ENCODE measurements at places on chromosomes 3 and 15.

GRCh38 chr15:68526269-68526668 lies 52.5 kb upstream of the CORO2B start:
- no peak for DNase-seq

DNA sequence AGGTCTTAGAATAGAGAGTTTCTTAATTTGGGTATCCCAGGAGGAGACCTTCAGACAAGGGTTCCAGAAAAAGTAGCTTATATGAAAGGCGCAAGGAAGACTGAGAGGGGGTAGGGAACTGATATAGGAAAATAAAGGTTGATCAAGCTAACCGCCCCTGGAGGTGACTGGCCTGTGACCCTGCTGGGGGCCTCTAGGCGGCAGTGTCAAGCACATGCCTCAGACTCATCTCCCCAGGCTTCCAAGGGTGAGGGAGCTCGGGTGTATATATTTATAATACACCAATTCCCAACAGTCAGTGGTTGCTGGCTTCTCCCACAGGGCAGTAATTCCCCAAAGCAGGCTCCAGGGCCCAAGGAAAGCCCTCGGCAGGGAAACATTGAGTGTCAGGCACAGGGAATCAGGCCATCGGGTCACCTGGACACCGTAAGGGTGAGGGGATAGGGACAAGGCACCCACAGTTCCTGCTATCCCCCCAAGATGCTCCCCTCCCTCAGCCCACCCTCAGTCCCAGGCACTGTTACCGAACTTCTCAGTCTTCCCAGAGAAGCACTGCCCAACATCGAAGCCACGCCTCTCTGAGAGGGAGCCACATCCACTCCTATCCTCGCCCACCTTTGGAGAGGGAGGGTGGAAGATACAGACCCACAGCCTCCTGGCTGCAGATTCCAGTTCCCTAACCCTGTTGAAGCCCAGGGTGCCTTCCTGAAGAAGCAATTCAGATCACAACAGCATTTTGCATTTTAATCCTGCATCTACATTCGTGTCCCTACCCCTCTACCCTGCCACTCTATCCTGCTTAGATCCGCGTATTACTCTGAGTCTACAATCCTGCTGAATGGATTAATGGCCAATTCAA lies 19.5 kb upstream of the CAV3 start:
- DNase-seq: no peak

GRCh38 chr3:128449111-128449638 lies 17.5 kb downstream of the DNAJB8 start:
- no peak for DNase-seq

DNA sequence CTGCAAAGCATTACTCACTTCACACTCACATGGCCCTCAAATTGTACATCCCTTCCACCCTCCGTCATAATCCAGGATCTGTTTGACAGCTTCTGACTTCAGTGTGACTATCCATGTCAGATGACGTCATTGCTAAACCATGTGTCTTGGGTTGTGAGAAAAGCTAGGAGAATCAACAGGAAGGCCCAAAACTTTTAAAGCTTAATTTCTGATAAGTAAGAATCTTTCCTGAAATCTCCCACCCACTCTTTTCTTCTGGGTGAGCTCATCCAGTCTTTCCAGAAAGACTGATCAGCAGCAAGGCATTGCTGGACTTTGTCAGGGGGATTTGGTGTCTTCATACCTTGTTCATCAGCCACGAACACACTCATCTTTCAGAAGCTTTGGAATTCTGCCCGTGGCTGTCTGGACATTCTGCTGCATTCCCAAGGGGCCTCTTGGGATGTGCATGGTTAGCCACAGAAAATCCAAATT lies 11.5 kb upstream of the LMCD1 start:
- DNase-seq: no peak

DNA sequence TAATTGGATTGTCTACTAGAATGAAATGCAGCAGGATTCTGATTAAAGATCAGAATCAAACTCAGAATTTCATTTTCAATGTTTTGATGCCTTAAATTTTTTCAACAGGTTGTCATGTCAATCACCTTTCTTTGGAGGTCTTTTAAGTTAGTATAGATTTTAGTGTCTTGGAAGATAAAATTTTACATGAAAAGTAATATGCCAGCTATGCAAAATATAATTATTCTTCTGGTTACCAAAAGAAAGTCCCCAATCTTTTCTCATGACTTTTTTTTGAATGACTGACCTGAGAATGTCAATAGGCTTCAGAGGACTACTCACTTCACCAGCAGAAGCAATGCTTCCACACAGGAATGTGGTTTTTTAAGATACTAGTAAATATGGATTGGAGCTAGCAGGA lies 4.3 kb downstream of the FGF7 start:
- no peak for DNase-seq

DNA sequence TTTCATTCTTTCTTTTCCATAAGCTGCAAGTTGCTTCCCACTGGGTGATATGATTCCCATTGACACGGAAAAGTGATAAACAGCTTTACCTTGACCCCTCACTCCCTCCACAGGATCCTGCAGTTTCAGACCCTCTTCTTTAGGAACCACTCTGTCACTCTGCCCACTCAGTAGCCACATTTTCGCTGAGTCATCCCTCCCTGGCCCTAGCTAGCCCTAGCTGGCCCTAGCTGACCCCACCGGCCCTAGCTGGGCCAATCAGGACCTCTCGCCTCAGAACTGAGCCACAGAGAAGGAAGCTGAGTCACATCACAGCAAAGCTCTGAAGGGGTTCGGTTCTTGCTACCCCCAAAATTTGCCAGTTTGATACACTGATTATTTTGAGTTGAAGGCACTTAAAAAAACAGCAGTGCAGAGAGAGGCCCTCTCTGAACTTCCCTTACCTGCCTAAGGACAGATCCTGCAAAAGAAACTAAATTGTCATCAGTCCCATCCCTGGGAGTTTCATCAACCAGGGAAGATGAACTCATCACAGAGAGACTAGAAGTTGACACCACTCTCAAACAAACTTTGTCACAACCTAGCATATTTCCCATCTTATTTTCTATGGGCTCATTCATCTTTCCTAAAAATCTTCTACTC lies 233.5 kb upstream of the PROK2 start:
- DNase-seq: no peak

DNA sequence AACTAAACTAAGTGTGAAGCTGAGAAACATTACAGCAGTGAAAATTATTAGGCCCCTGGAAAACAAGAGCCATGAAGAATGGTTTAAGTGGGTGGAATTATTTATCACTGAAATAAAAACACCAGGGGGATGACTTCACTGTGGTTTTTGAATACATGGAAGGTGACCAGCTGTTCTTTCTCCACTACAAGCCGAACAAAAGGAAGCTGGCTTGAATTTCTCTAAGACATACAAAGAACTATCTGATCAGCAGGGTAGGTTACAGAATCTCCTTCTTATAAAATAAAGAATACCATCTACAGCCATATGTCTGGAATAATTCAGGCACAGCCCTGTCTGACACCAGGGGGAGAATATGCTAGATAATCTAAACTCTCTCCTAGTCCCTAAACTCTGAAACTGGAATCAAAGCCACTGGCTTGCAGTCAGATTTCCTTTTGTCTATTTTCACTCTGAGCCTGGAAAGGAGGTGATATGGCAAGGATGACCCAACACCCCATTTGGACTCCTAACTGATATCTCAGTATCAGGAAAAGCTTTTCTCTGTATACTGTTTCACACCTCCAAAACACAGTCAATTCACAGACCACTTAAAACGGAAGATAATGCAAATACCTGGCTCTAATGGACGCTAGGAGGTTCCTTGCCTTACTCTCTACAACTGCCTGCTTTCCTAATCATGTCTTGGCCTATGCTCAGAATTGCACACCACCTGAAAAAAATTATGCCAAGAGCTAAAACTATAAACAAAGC lies 31.2 kb downstream of the SPATA12 start:
- no peak for DNase-seq

DNA sequence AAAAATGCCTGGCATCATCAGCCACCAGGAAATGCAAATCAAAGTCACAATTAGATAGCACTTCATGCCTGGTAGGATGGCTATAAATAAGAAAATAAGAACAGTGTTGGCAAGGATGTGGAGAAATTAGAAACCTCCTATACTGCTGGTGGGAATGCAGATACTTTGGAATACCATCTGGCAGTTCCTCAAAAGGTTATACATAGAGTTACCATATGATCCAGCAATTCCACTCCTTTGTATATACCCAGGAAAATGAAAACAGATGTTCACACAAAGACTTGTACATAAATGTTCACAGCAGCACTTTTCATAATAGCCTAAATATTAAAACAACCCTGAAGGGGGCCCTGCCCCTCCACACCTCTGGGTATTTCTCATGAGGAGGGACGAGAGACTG lies 13.7 kb downstream of the ACSBG1 start:
- DNase-seq: no peak

DNA sequence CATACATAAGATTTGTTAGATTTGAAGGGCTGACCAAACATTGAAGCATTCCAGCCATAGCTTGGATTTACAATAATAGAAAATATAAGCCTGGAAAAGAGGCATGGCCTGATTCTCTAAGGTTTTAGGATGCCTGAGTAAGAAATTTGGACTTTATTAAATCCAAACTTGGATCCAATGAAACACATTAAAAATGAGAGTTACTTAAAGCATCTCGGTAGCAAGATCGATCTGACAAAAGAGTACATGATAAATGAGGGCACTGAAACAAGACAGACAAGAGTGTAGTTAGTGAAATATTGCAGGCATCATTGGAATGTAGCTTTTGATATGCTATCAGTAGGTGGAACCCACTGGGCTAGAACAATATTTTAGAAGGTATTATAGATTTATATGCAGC lies 855.7 kb upstream of the DPPA4 start:
- no peak for DNase-seq

GRCh38 chr15:92079647-92080255 lies 226.2 kb downstream of the SLCO3A1 start:
- no peak for DNase-seq

DNA sequence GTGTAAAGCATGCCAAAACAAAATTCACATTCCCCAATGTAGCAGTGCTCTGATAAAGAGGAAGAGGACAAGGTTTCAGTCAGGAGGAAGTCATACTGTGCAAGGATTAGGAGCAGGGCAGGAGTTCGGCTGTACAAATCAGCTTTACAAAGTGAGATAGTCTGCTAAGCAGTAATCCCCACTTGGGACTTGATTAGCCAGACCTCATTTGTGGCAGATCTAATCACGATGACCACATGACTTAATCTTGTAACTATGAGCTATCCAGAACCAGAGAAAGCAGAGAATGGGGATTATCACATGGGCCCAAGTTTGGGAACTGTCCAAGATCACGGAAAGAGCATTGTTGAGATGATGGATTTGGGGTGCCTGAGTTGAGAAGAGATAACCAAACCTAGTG lies 7.8 kb downstream of the DCBLD2 start:
- no peak for DNase-seq

- no peak for DNase-seq
Measured at GRCh38 chr3:30760040-30760695, 134.3 kb downstream of the GADL1 start.

DNA sequence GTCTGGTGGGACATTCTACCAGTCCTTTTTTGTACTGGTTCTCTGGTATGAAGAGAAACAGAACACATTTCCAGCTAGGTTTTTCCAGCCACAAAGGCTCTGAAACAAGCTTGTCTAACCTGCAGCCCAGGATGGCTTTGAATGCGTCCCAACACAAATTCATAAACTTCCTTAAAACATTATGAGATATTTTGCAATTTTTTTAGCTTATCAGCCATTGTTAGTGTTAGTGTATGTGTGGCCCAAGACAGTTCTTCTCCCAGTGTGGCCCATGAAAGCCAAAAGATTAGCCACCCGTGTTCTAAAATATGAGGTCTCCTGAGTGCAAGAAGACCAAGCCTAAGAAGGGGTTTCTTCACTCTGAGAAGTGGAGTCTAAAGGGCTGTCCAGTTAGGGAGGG lies 18.4 kb upstream of the TIMP4 start:
- no peak for DNase-seq

- DNase-seq: peak; percentile 44
Measured at GRCh38 chr3:46713050-46713897, 4.4 kb downstream of the PRSS50 start.

GRCh38 chr3:7759630-7760029 lies 742.0 kb upstream of the LMCD1 start:
- DNase-seq: no peak

DNA sequence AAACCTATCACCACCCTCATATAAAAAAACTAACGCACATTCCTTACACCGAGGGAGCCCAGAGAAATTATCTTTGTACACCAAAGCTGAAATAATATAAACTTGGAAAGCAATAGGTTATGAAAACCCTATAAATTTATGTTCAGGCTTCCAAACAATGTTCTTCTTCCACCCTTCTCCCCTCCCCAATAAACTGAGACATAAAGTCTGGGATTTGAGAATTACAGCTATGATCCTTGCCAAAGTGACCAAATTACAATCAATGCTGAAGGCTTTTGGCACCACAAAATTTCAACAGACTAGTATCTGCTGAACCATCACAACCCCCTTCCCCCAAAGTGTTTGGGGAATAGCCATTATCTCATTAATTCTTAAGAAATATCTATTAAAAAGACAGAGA lies 237.8 kb downstream of the FMN1 start:
- DNase-seq: no peak

DNA sequence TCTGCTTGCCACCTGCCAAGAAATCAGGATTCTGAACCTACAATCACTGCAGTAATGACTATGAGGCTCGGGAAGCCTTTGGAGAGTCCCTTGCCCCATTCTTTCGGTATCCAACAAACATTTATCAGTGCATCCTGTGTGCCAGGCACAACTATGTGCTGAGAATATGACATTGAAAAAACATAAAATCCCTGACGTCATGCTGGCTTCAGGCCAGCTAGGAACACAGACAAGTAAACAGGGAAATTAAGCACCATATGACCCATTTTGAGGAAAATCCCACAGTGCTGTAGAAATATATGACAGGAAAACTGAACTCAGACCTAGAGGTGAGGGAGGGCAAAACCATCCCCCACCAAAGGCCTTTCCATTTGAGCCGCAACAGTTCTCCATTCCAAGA lies 34.1 kb upstream of the DET1 start:
- no peak for DNase-seq

DNA sequence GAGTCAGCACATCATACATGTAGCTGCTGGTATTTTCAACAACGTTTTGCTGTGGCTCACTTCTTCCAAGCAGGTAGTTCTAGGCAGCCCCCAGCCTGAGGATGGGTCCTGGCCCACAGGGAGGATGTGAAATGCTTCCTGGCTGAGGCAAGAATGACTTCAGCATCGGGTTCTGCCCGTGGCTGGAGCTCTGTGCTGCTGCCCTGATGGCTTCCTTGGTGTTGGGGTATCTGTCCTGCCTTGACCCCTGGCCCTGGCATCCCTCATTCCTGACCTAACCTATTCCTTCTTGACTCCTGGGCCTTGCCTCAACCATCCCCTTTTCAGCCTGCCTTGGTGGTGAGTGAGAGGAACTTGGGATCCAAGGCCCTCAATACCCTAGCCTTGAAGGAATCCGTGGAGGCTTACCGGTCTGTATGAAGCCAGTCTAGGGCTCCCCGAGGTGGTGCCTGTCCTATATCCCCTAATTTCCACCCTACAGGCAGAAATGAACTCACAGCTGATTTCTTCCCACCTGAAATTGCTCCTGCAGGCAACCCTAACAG lies 300.6 kb downstream of the TLE3 start:
- DNase-seq: peak; percentile 50

- DNase-seq: no peak
Measured at GRCh38 chr3:41328926-41329325, 129.6 kb downstream of the CTNNB1 start.

Data from tibial artery (tissue), 4 donors.